Smooth muscle cell of the brain vasculature (primary cell): ENCODE measurements at places on chromosomes 11 and 22.

GRCh38 chr22:24244144-24244787 is 616 bp downstream of the GGT5 start:
- no peak for DNase-seq

DNA sequence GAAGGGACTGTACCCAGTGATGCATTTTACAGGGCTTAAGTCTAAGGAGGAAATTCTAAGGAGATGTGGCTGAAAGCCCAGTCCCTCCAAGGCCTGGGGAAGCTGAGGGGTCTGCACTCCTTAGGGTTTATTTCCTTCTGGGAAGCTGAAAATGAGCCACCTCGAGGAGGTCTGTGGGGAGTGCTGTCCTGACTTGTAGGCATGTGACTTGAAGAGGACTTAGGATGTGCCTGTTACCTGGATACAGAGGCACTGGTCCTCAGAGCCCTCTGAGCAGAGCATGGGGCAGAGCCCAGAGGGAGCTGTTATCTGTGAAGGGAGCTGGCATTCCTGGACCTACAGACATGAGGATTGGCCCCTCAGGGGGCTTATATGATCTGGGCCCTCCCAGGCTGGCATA is 77.1 kb downstream of the TP53I11 start:
- DNase-seq = no peak

- no peak for DNase-seq
Measured at GRCh38 chr22:50081426-50082196, 3.6 kb downstream of the MLC1 start.

GRCh38 chr11:27330633-27331270 is 32.3 kb downstream of the CCDC34 start:
- DNase-seq = no peak

DNA sequence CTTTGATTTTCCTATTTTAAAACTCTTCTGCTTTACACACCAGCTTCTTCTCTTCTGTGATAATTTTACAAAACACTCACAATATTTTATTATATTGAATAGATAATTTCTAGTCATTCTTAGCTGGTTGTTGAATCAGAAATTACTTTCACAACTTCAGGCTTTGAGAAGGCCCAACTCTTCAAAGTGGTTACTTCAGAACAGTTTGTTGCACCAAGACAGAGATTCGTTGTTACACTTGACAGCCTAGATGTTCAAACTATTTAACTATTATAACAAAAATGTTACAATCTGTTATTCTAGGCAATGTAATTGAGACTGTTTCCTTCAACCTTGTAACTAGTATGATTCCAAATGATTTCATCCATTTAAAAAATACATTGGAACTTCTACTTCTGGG is 333.2 kb upstream of the CHORDC1 start:
- DNase-seq = no peak

DNA sequence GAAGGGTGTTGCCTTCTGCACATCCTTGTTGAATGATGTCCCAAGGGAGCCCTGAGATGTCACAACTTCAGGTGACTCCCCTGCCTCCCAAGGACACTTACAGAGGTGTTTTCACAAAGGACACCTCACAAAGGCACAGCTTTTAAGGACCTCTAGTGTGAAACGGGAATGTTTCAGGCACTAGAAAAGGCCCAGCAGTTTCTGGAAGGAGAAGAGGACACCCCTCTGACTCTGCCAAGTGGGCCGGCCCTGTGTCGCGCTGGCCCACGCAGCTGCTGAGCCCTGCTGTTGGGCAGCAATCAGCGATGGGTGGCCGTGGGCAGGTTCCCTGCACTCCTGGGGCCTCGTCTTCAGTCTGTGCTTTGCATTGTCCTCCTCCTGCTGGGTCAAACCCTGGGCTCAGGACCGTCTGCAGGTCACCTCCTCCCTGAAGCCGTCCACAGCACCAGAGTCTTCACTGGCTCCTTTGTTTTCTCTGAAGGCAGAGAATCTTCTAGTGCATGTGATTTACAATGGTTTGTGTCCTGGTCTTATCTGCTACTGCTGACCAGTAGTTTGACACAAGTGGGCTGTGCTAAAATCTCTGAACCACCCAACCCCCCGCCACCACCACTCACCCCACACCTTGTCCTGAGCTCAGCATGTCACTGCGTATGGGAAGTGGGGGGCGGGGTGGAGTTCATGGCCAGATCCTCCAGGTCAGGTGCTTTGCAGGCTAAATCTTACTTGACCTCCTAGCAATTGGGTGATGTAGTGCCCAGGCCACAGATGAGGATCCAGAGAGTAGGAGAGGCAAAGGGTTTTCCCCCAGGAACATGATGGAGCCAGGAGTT is 3.2 kb downstream of the LINC01488 start:
- no peak for DNase-seq

- DNase-seq = no peak
Measured at GRCh38 chr11:111422494-111423249, 43.6 kb upstream of the POU2AF1 start.

DNA sequence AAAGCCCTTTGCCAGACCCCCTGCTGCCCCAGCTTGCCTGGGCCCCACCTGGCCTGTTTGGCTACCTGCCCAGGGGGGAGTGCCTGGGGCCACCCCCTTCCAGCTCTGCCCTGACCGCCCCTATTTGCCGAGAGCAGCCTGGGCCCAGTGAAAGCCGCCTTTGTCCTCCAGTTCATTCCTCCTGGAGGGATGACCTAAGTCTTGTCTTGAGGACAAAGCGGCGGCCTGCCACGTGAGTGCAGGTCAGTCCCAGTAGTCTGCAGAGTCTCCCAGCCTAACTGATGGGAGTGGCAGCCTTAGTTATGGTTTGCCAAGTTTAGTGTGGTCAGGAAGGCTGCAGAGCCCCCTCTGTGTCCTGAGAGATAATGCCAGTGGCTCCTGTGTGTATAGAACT is 115.9 kb upstream of the CRYBB3 start:
- no peak for DNase-seq

GRCh38 chr11:9825315-9825714 is 161.4 kb downstream of the SWAP70 start:
- no peak for DNase-seq

- no peak for DNase-seq
Measured at GRCh38 chr11:58530236-58530635, 22.3 kb upstream of the OR5B21 start.

DNA sequence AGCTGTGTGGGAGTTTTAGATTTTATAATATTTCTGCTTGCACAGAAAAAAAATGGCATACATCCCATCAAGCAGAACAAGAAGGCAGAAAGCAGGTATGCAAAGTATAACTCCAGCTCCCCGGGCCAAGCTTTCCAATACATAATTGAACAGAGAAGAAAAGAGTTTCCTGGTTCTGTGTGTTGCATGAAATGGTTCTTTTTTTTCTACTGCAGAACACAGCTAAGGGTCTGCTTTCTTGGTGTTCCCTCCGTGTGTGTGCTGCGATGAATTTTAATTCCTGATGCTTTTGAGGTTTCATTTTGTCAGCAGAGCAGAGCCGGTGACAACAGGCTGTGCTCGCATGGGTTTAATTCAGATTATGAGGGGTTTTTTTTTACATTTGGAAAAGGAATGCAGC is 70.7 kb upstream of the TTC12 start:
- DNase-seq = no peak

DNA sequence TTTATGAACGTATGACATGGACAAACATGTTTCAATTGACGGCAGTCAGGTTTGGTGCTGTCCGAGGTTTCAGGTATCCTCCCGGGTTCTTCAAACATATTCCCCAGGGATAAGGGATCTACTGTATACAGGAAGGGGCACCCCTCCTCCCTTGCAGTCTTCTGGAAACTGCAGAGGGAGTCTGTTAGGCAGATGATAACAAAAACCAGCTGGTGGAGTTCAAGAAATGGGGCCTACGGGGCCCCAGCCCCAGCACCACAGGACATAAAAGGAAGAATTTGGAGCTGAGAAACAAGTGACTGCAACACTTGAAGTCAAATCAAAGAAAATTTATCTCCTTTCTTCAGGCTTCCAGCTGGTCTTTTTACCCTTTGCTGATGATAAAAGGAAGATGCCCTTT is 32.1 kb downstream of the SNU13 start:
- no peak for DNase-seq

- no peak for DNase-seq
Measured at GRCh38 chr11:60942970-60943565, 8.9 kb downstream of the SLC15A3 start.

DNA sequence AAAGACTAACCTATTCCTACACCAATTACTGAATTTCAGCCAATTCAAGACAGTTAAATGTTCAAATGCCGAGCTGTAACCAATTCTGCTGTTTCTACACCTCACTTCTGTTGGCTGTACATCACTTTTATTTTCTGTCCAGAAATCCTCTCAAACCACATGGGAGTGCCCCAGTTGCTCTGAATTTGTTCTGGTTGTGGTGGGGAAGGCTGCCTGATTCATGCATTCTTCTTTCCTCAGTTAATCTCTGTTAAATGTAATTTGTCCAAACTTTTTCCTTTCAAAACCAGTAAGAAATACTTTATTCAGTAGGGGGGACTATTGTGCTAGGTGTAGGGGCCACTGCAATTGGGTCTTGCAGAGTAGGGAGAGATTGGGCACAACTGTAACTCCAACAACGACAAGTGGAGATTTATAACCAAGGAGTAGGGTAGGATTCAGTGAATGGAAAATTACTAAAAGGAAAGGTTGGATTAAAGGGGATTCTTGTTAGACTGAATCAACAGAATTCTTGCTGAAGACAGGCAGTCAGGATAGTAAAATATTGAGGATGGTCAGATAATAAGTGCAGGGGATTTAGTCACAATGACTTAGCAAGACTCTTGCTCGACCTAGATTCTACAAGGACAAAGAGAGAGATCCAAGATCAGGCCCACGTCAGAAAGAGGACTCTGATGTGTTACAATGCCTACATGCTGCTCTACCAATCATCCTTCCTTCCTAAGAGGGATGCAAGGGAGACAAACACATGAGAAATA is 593.5 kb upstream of the FAT3 start:
- no peak for DNase-seq

DNA sequence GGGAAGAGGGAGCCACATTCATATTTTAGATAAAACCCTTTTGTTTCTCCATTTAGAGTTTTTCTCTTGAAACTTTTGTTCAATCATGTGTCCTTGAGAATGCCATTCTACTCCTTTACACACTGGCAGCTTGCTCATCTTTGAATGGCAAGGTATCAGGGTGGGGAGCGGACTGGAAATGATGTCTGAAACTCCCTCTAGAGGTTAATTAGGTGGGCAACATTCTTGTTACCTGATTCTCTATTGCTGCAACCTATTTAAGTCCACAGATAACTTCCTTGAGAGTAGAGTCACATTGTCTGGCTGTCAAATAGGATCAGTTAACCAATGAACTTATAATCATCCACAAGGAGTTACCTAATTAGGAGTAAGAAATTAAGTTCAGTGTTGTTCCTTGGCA is 533.6 kb upstream of the API5 start:
- no peak for DNase-seq

- no peak for DNase-seq
Measured at GRCh38 chr11:12005476-12005875, 3.0 kb downstream of the DKK3 start.

DNA sequence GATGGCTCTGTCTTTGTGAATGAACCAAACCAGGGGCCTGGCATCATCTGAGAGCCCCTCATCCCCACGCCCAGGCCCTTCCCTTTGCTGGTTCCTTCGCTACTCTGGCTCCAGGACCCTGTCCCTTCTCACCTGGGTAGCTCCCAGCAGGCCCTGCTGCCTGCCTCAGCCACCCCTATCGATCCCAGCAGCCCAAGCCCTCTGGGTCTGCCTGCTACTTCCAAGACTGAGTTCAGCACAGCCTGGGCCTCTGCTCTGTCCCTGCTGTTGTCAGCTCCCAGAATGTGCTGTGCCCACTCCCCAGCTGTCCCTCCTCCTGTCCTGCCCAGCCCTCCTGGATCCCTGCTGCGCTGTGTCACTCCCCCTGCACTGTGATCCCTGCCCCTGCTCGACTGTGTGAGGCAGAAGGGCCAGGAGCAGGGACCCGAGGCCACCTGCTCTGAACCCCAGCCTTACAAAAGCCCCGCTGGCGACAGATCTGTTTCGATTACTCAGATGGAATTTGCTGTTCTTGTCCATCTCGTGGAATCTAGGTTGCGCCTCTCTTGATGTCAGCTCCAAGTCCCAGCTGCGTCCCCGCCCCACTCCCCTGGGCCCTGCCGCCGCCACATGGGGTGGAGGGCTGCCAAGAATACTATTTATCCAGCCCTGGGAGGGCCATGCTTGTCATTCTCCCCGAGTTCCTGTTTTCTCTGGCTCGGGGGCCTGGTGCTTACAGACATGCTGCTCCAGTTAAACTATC is 13.0 kb downstream of the MRPL21 start:
- DNase-seq = peak; percentile 96

DNA sequence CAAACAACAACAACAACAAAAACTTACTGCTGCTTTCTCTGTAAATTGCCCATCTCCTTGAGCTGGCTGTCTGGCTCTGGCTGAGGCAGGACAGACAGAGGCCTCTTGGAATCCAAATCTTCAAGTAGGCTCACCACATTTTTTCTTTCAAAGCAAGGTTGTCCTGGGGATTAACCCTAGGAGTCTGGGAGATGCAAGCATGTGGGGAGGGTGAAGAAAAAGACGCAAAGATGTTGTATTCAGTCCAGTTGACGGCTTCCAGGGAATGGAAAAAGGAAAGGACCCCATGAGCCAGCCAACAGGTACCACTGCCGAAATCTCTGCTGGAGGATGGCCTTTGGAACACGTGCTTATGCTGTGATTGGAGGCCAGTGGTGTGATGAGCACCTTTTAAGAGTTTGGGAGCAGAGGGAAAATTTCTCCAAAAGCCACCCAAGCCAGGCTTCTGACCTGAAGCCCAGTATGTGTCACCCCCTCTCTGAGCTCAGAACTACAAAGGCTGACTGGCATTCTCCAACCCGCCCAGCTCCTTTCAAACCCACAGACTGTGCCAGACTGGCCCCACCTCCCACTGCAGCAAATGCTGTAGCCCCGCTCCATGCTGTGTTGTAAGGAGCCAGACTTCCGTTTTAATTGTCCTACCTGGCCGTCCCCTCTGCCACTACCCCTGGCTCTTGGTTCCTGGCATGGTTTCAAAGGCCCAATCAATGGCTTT is 10.8 kb downstream of the BLID start:
- no peak for DNase-seq

GRCh38 chr11:128843198-128843785 is 23.8 kb downstream of the KCNJ1 start:
- DNase-seq = no peak

DNA sequence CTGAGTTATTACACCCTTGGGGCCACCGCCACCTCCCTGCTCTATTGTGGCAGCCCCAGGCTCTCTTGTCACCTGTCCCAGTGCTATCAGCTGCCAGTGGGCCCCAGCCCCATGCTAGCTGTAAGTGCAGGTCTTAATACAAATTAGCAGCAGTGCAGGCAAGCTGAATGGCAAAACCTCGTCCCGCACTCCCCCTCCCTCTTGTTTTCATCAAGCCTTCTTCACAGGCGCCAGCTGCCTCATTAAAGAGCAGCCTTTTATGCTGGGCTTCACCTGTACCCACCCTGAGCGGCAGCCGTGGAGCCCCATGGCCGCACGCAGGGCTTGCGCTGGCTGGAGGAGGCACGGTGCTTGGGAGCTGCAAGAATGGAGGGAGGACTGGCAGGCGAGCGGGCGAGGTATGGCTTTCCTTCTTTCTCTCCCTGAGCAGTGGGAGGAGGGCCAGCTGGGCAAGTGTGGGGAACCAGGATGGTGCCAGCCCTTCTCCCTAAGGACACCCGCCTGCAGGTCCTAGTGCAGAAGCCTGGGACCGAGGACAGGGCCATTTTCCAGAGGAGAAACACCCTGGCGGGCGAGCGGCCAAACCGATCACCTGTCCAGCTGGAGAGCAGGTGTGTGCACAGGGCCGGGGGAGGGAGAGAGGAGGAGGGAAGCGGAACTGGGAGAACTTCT is 70.7 kb downstream of the FLI1 start:
- DNase-seq = no peak
